ENCODE measurements at places on chromosomes 3 and 15.

GRCh38 chr3:65899226-65899625, 139.5 kb downstream of the MAGI1 start:
- DNase-seq, result no peak

DNA sequence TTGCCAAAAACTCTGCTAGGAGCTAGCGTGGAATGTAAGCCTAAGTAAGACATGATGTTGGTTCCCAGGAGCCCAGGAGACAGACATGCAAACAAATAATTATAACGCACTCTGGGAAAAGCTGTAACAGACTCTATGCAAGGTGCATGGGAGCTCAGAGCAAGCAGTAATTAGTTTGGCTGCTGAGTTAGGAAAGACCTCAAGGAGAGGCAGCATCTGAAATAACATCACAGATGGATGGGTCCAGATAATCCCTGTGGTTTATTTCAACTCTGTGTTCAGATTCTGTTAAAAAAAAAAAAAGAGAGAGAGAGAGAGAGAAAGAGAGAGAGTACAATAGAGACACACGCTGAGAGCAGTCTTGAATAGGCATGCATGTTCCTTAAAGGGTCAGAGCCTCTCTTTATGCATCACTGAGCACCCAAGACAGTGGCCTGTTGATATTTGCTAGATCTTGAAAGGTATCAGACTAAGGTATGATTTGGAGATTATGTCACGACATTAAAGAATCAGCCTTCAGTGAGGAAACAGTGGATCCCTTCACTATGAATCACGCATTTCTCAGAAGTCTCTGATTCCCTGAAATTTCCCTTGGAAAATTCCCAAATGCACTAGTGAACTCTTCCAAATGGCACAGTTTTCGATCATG, 124.4 kb upstream of the LIPC start:
- DNase-seq, result no peak

DNA sequence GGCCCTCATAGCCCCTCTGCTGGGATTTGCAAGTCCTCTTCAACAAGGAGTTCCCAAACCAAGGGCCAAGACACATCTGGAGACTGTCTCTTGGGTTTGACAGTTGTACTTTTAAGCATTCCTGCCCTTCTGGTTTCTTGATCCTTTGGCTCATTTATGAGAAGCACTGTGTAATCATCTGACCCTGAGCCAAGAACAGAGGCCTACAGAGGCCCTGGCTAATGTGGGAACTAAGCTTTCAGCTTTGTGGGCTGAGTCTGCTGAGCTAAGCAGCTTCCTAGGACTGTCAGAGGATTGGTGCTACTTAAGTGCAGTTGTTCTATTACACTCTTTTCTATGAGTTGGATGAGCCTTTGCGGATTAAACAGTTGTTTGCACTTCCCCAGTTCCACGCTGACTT, 178.3 kb downstream of the KBTBD8 start:
- DNase-seq, result no peak

DNA sequence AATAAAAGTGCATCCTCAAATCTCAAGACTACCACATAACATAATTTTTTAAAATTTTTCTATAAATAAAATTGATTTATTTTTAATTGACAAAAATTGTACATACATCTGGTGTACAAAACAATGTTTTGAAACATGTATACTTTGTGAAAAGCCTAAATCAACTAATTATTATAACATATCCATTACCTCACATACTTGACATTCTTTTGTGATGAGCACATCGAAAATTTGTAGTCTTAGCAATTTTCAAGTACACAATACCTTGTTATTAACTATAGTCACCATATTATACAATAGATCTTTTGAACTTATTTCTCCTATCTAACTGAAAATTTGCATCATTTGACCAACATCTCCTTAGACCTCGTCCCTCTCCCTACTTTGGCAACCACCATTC, 7.9 kb upstream of the WNT5A start:
- DNase-seq, result no peak

DNA sequence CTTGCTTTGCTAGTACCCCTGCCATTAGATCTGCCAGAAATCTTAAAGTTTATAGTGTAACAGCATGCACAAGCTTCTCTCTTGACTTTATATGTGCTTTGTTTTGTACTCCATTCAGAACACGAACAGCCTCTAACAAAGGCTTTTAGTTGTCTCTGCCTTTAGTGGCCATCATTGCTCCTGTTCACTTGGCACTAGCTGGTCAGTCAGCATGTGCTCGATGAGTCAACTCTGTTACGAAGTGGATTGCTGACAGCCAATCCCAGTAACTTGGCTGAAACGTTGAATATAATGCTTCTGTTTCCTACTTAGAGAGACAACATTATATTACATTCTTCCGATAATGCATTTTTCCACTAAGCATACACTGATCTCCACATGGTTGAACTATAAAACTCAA, 349.2 kb downstream of the NAALADL2 start:
- DNase-seq, result no peak

- DNase-seq, result no peak
Observed at GRCh38 chr15:79373113-79373512, 59.0 kb upstream of the MINAR1 start.

Data from CD4-positive, alpha-beta T cell treated with Interleukin-10 for 1 hour (primary cell).